ENCODE measurements at places on chromosomes 11 and 22. TPM values are rescaled to one million over a fixed set of nuclear protein-coding genes. Genes with fewer than 3 reads are reported as not detected.

- H3K27me3 ChIP-seq, result no peaks in the 10 kb centered on the region
- no peak overlapping the region for H3K4me3 ChIP-seq
- H3K4me1 ChIP-seq, result no peaks in the 10 kb centered on the region
- DNase-seq, result no peak
- H3K27ac ChIP-seq, result peak overlapping the region; percentile 82
- peaks cover 21% of the 10 kb centered on the region for H3K36me3 ChIP-seq
Observed at GRCh38 chr22:41261541-41262249, 21.0 kb upstream of the CHADL start.

TRIM49 gene
- total RNA-seq, result not detected

DNA sequence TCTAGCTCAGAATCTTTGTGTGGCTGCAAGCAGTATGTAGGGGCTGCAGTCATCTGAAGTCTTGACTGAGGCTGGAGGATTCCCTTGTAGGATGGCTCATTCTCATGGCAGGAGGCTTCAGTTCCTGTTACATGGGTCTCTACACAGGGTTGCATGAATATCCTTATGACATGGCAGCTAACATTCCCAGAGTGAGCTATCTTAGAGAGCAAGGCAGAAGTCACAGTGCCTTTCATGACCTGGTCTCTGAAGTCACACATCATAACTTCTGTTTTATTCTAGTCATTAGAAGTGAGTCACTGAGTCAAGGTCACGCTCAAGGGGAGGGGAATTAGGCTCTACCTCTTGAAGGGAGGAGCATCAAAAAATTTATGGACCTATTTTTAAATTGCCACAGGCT, 10.3 kb upstream of the SPON1 start:
- no peak overlapping the region for H3K27ac ChIP-seq
- no peak overlapping the region for H3K4me3 ChIP-seq
- H3K36me3 ChIP-seq, result no peaks in the 10 kb centered on the region
- peaks cover 11% of the 10 kb centered on the region for H3K4me1 ChIP-seq
- H3K27me3 ChIP-seq, result no peaks in the 10 kb centered on the region

- no peak overlapping the region for H3K4me3 ChIP-seq
- no peaks in the 10 kb centered on the region for H3K27me3 ChIP-seq
- peaks cover 34% of the 10 kb centered on the region for H3K4me1 ChIP-seq
- peak; percentile 86 for DNase-seq
- H3K27ac ChIP-seq, result no peak overlapping the region
- no peaks in the 10 kb centered on the region for H3K36me3 ChIP-seq
Observed at GRCh38 chr11:85735876-85736460, 50.0 kb upstream of the CCDC89 start.

- no peak for DNase-seq
- no peak overlapping the region for H3K4me3 ChIP-seq
- H3K4me1 ChIP-seq, result peaks cover 9% of the 10 kb centered on the region
- H3K27me3 ChIP-seq, result no peaks in the 10 kb centered on the region
Observed at GRCh38 chr11:73425108-73425507, 48.9 kb downstream of the RELT start.

DNA sequence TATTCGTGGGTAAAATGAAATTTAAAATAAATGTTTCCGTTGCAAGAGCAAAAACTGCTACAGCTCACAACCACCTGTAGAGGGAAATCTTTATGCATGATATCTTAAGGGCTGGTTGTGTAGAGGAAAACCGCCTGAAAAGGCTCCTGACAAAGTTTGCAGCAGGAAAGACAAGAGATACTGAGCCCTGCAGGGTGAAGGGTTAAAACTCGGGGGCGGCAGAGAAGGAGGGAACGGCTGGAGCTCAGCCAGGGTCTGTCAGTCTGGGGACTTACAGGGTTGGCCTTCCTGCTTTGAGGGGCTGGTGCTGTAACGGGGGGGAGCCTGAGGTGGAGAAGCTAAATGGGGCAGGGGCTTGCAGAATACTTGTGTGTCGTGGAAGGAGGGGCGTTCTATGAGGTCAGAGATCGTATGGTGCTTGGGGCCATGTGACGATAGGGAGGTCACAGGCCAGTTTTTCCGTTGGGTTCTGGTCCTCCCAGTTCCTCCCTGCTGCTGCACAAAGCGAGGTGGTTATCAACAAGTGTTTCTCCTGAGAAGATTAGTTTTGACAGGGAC, 122.9 kb upstream of the HSD17B12 start:
- H3K27ac ChIP-seq, result no peak overlapping the region
- no peak overlapping the region for H3K4me3 ChIP-seq
- DNase-seq, result peak; percentile 32
- peaks cover 3% of the 10 kb centered on the region for H3K4me1 ChIP-seq
- H3K27me3 ChIP-seq, result peaks cover 32% of the 10 kb centered on the region

MRPL17 gene
- total RNA-seq, result 28.2 TPM

OR56A4 gene
- total RNA-seq, result 0.06 TPM

GRCh38 chr11:128156486-128156885, 430.9 kb downstream of the ETS1 start:
- no peak overlapping the region for H3K27ac ChIP-seq
- H3K4me1 ChIP-seq, result no peaks in the 10 kb centered on the region
- no peaks in the 10 kb centered on the region for H3K36me3 ChIP-seq
- H3K27me3 ChIP-seq, result no peaks in the 10 kb centered on the region
- DNase-seq, result no peak

GRCh38 chr11:88508418-88508758, 170.9 kb upstream of the CTSC start:
- H3K27me3 ChIP-seq, result no peaks in the 10 kb centered on the region
- peak; percentile 37 for DNase-seq
- H3K4me3 ChIP-seq, result no peak overlapping the region
- H3K36me3 ChIP-seq, result no peaks in the 10 kb centered on the region
- H3K27ac ChIP-seq, result no peak overlapping the region

DNA sequence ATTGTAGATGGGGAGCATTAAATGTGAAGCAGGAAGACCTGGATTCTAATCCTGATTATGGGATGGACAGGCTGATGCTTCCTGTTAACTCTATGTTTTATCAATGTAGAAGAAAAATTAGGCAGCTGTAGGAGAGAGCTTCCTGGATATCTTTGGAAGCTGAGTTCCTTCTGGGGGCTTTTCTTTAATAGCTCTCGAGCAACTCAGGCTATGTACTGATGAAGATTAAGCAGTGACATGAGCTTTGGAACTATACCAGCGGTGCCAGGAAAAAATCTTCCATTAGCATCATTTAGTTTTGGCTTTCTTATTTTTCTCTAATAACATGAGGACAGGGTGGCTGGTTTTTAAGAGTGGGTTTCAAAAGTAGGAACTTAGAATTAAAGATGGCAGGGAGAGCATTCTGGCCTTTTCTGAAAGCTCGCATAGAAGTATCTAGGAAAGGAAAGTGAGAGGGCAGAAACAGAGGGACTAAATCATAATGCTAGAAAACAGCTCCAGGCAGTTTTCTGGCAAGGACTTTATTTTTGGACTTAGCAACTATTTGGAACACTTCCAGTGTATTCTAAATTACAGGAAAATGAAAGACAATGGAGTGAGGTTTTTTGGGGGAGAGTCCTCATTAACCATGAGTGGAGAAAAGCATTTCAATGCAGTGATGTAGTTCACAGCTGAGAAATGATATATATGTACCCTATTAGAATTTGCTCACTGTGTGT, 69.2 kb upstream of the RRM1 start:
- H3K4me1 ChIP-seq, result no peaks in the 10 kb centered on the region
- H3K27me3 ChIP-seq, result no peaks in the 10 kb centered on the region
- H3K27ac ChIP-seq, result peak overlapping the region; percentile 66
- no peaks in the 10 kb centered on the region for H3K36me3 ChIP-seq
- H3K4me3 ChIP-seq, result no peak overlapping the region
